ENCODE measurements at places on chromosomes 5 and 9.

DNA sequence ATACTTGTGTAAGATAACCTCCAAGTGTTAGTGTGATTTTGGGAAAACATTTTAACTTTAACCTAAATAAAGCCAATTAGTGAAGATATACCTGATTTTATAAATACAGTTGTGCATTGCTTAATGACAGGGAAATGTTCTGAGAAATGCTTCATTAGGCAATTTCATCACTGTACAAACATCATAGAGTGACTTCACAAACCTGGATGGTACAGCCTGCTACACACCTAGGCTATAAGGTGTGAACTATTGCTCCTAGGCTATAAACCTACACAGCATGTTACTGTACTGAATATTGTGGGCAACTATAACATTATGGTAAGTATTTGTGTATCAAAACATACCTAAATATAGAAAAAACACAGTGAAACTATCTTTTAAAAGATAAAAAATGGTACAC lies 166.8 kb upstream of the TARS1 start:
- no peak for DNase-seq

- no peak for DNase-seq
Observed at GRCh38 chr9:28707616-28708015, 1134.3 kb upstream of the C9orf72 start.

DNA sequence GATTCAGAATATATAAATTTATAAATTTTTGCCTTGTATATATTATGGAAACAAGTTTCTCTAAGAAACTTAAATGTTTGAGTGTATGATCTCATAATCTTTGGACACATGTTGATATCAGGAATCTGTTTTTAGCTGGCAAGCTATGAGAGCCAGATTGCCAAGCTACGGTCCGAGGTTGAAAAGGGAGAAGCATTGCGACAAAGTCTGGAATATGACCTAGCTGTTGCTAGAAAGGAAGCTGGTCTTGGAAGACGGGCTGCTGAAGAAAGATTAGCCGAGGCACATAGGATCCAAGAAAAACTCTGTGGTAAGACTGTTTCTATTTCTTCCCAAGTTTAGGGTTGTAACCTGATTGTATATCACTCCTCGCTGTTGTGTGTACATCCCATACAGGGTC lies 25.9 kb downstream of the CCDC171 start:
- no peak for DNase-seq

GRCh38 chr9:132575811-132576210 lies 6.6 kb upstream of the BARHL1 start:
- DNase-seq, result no peak

DNA sequence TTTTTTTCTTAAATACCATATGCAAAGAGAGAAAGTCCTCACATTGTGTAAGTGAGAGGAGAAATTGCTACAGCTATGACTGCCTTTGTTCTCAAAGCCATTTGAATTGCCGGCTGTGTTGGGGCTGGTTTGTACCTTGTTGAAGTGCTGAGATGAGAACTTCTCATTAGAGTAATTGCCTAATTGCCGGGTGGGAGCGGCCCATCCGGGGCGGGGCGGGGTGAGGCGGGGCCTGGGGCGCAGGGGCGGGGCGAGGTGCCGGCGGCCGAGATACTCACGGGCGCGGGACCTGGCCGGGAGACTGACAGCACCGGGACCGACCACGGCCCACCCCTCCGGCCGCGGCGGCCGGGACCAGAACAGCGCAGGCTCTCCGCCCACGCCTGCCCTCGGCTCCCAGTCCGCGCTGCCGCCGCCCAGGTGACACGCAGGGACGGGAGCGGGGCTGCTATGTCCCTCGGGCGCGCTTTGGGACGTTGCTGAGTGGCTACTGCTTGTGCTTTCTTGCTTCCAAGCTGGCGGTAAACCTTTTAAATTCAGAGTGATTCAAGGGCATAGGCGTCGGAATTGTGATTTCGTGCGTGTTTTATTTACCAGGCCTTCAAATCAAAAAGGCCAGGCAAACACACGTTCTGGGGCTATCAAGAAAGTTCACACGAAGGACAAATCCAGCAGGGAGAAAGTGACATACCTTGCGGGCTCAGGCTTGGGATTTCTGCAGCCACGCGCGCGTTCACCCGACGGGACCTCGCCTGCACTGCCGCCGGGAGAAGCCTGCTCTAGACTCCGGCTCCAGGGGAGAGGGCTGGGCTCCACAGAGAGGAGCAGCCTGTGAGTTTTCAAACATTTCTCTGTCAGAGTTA lies 269.1 kb downstream of the FANCC start:
- DNase-seq, result no peak

Measured in T-helper 1 cell (primary cell).